ENCODE measurements at places on chromosomes 3 and 15. TPM values are rescaled to one million over a fixed set of nuclear protein-coding genes. Genes with fewer than 3 reads are reported as not detected.

The FSIP1 gene
- total RNA-seq: 0.75 TPM

The SUMF1 gene
- total RNA-seq: 56.0 TPM

The ASB14 gene
- not detected for total RNA-seq

The CPB1 gene
- total RNA-seq: not detected

The AP3B2 gene
- not detected for total RNA-seq

The P2RY14 gene
- total RNA-seq: not detected

The OXTR gene
- total RNA-seq: 10.7 TPM

The UROC1 gene
- not detected for total RNA-seq

The RAB6B gene
- 0.45 TPM for total RNA-seq

The IFT122 gene
- total RNA-seq: 16.8 TPM

The XCR1 gene
- not detected for total RNA-seq

The KLHL6 gene
- 5.9 TPM for total RNA-seq

The EHD4 gene
- 152 TPM for total RNA-seq

The FBXL22 gene
- total RNA-seq: under 0.01 TPM

The TLR9 gene
- not detected for total RNA-seq

The MYRIP gene
- 5.5 TPM for total RNA-seq

The UCN2 gene
- not detected for total RNA-seq

The GABRR3 gene
- total RNA-seq: not detected

The HTR3E gene
- not detected for total RNA-seq

The FAM174B gene
- total RNA-seq: 0.90 TPM

The PCOLCE2 gene
- 13.6 TPM for total RNA-seq

The CLDN1 gene
- 0.47 TPM for total RNA-seq

The IL17RD gene
- total RNA-seq: 0.90 TPM

The AADACL2 gene
- total RNA-seq: not detected

The ADAMTS17 gene
- 0.75 TPM for total RNA-seq

The P2RY1 gene
- total RNA-seq: 1.5 TPM

The C3orf70 gene
- 0.90 TPM for total RNA-seq

The CCDC80 gene
- total RNA-seq: 11.5 TPM

The CCR9 gene
- total RNA-seq: not detected

The RHCG gene
- total RNA-seq: 0.09 TPM

The THBS1 gene
- total RNA-seq: 7,438 TPM

The PLCB2 gene
- total RNA-seq: 2.0 TPM

The GNAT1 gene
- total RNA-seq: not detected

The HACD3 gene
- 92.5 TPM for total RNA-seq

The RHOV gene
- total RNA-seq: under 0.01 TPM

The HTD2 gene
- total RNA-seq: 3.8 TPM

The CEMIP gene
- total RNA-seq: 0.27 TPM

The PEAK1 gene
- total RNA-seq: 67.3 TPM

The RLBP1 gene
- not detected for total RNA-seq

The UBL7 gene
- total RNA-seq: 23.1 TPM

The TIGIT gene
- not detected for total RNA-seq

The DENND6A gene
- total RNA-seq: 16.0 TPM

The GOLGA6A gene
- total RNA-seq: not detected

The TM4SF18 gene
- total RNA-seq: 56.6 TPM

Data from endothelial cell of coronary artery (primary cell).